Activated T-cell treated with anti-CD3 and anti-CD28 coated beads for 1 hour (primary cell): ENCODE measurements at places on chromosomes 6 and 20.
A peak's percentile ranks its signal among the peaks of the same experiment; 100 is the strongest.

- no peak for DNase-seq
Observed at GRCh38 chr20:13865791-13866351, 81.0 kb downstream of the NDUFAF5 start.

GRCh38 chr6:11432091-11432490 lies 105.5 kb upstream of the TMEM170B start:
- DNase-seq: no peak

DNA sequence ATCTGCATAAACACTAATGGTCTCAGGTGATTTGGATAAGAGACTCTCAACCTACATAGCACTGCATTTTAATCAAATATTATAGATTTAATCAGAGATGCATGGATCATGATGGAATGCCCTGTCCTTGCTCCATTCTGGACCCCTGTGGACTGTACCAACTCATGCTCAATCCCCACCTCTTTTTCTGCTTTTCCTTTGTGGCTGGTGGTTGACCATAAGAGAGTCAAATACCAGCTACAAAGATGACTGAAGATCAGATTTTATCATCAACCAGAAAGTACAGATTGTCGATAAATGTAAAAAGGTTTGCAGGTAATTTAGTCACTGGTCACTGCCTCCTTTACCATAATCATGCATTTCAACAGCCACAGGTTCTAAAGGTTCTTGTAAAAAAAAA lies 116.2 kb downstream of the ME1 start:
- no peak for DNase-seq

GRCh38 chr6:24193364-24193763 lies 67.3 kb downstream of the NRSN1 start:
- no peak for DNase-seq

GRCh38 chr6:153207006-153207405 lies 75.9 kb upstream of the RGS17 start:
- no peak for DNase-seq

GRCh38 chr6:30689022-30689865 lies 1.5 kb downstream of the NRM start:
- no peak for DNase-seq

- DNase-seq: no peak
Observed at GRCh38 chr6:13101409-13101808, 226.9 kb downstream of the TBC1D7 start.

GRCh38 chr20:12179692-12180091 lies 262.0 kb downstream of the BTBD3 start:
- no peak for DNase-seq

GRCh38 chr6:133551436-133551835 lies 310.3 kb downstream of the EYA4 start:
- no peak for DNase-seq

GRCh38 chr6:46011188-46012085 lies 4.2 kb downstream of the CLIC5 start:
- peak; percentile 35 for DNase-seq

DNA sequence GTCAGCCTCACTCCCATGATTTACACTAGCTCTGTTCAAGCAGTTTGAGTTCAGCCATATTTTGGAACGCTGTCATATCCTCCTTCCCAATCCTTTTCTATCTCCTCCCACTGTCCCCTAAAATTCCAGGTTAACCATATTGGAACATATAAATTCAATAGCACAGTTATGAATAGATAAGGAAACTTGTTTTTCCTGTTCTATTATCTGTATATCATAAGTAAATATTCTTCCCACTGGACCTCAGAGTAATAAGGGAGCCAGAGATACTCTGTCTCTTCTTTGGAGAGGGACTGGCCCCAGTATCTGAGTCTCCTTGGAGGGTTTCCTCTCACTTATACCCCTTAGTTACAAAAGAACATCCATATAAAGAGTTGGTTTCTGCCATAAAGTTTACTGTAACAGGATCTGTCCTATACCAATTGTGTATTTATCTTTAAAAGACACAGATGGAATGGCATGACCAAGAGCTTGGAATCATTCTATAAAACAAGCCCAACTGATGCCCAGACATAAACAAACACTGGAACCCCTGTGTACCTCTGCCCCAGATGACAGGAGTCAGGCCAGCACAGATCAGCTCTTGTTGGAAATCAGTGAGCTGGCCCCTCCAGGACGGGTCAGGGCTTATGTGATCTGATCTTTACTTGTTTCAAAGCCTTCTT lies 67.1 kb downstream of the EPB41L2 start:
- no peak for DNase-seq

DNA sequence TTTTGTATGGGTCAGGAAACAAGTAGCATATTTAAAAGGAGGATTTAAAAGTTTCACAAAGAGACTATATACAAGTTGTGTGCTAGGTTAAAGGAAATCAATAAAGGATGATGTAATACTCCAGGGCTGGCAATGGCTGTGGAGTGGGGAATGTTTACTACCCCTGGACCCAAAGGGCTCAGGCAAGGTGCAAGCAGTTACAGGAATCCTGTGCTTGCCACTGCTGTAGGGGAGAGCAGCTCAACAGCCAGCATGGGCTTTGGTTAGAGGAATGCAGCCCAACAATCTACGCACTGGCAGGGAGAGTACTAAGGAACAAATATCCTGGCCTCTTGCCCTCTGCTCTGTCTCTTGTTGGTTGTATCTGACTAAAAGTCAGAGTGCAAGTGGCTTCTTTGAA lies 1642.2 kb downstream of the KHDRBS2 start:
- no peak for DNase-seq

DNA sequence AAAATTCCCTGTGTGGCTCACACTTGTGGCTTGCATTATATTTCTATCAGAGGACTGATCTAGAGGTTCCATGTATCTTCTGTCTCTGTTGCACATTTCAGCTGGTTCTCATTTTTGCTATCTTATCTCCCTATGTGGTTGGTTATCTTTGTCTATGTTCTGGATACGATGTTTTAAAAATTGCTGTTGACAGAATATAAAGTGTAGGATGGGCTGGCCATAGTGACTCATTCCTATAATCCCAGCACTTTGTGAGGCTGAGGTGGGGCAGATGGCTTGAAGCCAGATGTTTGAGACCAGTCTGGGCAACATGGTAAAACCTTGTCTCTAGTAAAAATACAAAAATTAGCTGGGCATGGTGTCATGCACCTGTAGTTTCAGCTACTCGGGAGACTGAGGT lies 9.9 kb upstream of the ULBP3 start:
- DNase-seq: no peak

DNA sequence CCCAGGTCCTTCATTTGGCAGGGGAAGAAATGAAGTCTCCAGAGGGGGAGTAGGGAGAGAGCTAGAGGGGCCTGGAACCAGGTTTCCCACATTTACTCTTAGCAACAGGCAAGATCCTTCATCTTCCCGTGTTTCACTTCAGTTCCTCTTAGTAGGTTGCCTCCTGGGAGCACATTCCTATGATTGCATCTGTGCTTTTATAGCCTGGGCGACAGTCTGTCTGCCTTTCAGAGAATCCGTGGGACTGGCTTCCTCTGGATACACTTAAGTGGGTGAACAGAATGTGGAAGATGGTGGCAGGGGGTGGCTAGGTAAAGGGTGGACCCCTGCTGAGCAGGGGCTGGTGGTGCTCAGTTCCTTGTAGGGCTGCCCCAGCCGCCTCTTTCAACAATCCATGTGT lies 33.4 kb downstream of the STK35 start:
- no peak for DNase-seq

DNA sequence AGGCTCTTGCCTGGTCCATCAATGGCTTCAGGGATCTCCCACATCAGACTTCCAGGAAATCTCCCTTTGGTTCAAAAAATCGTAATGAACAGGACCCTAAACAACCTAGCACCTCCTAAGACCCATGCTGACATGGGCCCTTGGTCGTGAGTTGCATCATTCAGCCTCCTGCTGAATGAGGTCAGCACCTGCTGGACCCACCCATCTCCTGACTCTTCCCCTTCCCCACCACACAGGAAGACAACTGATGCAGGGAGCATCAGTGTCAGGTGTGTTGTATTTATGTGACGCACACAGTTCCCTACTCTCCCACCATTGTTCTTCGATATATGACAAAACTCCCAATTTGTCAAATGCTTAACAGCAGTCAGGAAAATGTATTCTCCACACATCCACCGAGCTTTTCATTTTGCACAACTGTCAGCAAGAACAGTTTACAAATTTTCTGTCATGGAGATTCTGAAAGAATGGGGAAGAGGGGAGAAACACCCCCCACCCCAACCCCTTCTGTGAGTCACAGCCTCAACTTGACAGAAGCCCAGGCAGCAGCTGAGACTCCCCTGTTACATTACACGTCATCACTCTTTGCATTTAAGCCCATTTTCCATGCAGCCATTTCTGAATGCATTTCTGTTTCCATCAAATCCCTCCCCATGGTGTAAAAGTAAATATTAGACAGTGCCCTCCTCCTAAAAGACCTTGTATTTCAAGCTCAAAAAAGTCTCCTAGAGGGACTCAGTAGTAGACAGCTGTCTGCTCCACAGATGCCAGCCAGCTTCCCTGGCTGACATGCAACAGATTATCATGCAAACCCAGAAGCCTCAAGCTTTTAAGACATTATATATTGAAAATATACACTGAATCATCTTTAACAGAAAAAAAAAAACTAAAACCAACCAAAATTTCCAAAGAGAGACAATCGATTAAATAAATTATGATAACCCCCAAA lies 577.5 kb downstream of the PTPRT start:
- no peak for DNase-seq

- DNase-seq: no peak
Observed at GRCh38 chr6:11684901-11685480, 93.6 kb downstream of the ADTRP start.

GRCh38 chr6:52495922-52496321 lies 75.8 kb downstream of the EFHC1 start:
- DNase-seq: no peak

DNA sequence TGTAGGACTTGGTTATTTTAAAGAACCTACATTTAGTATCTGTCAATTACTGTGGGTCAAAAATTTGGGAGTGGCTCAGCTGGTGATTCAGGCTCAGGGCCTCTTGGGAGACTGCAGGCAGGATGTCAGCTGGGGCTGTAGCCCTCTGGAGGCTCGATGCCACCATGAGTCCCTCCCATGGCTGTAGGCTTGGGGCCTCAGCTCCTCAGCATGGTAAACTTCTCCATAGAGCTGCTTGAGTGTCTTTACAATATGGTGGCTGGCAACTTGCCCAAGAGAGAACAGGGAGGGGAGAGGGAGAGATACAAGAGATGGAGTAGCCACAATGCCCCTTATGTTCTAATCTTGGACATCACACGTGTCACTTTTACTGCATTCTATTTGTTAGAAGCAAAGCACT lies 470.4 kb downstream of the CDH26 start:
- no peak for DNase-seq

DNA sequence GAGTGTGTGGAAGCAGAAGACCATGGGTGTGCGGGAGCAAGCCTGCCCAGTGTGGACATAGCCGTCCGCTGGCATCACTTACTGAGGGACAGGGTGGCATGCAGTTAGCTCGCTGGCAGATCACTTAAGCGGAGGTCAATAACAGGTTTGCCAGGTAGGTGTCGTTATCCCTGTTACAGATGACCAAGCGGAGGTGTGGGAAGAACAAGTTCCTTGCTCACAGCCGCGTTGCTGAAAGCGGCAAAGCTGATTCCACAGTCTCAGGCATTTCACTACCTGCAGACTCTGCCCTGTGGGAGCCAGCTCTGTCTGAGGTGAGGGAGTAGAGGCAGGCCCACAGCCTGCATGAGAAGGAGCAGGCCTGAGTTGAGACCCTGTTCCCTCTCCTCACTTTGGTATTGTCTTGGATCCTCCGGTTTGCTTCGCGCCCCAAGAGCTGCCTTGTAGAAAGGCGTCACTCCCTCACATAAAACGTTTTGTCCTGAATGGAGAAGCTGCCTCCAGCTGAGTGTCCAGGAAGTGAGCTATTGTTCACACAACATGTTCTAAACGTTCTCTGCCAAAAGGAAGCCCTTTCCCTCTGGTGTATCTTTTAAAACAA lies 96.9 kb downstream of the TCP11 start:
- no peak for DNase-seq

DNA sequence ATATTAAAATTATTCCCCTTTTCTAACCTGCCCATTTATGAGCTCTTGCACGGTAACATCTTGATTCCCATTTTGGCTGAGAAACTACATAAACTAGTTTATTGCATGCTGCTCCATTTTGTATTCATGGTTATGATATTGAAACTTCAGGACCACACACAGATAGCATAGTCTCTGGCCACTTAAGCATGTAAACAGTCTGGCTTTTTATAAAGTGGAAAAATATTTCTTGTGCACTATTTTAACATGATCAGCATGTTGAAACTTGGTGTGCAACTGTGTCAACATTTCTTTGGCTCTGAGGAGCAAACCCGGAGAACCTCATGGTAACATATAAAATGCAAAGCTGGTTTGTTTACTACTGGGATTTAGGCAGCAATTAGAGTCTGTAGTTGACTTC lies 70.7 kb downstream of the SLX4IP start:
- DNase-seq: no peak

- no peak for DNase-seq
Observed at GRCh38 chr6:106973018-106973835, 1.3 kb downstream of the CD24 start.

DNA sequence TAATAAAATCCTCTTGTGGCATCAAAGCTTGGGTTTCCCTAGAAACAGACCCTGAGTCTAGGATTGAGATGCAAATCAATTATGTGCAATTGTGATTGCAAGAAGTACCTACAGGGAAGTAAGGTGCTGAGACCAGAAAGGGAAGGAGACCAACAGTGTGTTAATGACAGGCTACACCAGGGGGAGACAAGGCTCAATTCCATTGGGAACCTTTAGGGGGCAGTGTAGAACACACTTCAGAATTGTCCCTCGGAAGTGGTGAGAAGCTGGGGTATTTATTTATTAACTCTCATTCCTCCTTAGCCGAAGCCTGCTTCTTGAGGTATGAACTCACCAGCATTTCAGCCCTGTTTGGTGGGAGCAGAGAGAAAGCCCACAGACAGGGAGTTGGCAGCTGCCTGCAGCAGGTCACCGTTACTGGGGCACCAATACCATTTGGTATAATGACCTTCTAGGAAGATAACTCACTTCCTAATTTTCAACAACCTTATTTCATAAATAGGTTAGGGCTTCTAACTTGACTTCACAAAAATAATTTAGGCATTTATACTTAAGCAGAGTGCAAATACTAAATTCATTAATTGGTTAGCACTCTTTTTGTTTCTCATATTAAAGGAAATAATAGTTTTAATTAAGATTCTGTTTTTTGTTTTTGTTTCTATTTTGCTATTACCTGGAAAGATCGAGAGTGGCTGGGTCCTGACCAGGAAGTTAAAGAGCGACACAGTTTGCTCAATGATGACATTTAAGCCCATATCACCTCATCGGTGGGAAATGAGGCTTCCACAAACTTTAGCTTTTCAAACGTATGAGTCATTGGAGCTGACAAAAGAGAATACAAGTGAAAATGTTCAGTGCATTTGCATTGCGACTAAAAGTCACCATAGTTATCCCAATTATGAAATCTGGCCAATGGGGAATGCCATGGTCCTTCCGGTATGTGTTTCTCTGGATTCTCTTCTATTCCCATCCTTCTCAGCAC lies 94.8 kb downstream of the BTBD3 start:
- no peak for DNase-seq

GRCh38 chr6:44008821-44009370 lies 118.4 kb downstream of the MRPL14 start:
- no peak for DNase-seq

GRCh38 chr6:6293317-6293716 lies 27.1 kb downstream of the F13A1 start:
- DNase-seq: no peak
